ENCODE measurements at places on chromosomes 3 and 15. TPM values are rescaled to one million over a fixed set of nuclear protein-coding genes. Genes with fewer than 3 reads are reported as not detected.

DNA sequence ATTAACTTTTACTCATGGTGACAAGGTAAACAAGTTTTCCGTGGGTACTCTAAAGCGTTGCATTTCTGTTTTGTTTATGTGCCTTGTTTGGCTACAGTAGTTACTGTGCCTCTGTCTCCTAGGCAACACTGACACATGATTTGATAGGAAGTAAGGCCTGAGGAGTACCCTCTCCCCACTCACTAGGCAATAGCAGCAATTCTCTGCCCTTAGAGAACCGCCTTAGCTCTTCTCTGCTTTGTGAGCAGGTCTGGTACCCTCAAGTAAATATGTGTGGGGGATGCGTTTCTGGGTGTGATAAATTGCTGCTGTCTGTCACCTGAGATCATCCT, at the start of gene IL5RA:
Gene IL5RA, minus strand, starts transcription at position 76 of the 332 bp plus-strand sequence. CDS start 5,390 bp downstream, outside the sequence.
- no peaks in the 10 kb centered on the region for H3K4me1 ChIP-seq
- H3K27me3 ChIP-seq, result no peaks in the 10 kb centered on the region
- H3K27ac ChIP-seq, result no peak within 1 kb of the TSS
- no peaks in the 10 kb centered on the region for H3K36me3 ChIP-seq
- DNase-seq, result no peak

DUOXA2 gene
- not detected for total RNA-seq

CLSTN2 gene
- 0.05 TPM for total RNA-seq

GOLGA6L4 gene
- total RNA-seq, result 0.16 TPM

DNA sequence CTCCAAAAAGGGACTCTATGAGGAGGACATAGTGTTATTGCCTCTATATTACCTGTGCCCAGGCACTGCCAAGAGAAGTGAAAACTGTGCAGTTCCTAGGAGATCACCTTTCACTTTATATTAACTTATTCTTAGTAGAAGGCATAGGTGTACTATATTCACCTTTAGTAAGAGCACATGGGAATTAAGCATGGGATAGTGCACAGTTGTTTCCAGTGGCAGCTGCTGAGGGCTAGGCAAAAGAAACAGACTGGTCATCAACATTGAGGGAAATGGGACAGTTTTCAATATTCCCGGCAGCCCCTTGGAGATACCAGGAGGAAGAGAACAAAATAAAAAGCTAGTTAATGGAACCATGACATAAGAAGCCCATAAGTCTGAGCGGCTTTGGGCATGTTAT, 100.9 kb downstream of the PLCL2 start:
- no peak for DNase-seq
- no peaks in the 10 kb centered on the region for H3K4me1 ChIP-seq
- H3K27me3 ChIP-seq, result no peaks in the 10 kb centered on the region
- no peak overlapping the region for H3K27ac ChIP-seq

- H3K4me3 ChIP-seq, result no peak overlapping the region
- no peaks in the 10 kb centered on the region for H3K36me3 ChIP-seq
- H3K4me1 ChIP-seq, result no peaks in the 10 kb centered on the region
Observed at GRCh38 chr3:168330983-168331382, 235.3 kb upstream of the GOLIM4 start.

WNT5A gene
- total RNA-seq, result 18.8 TPM

GRCh38 chr3:107979538-107979937, 111.3 kb downstream of the CD47 start:
- no peaks in the 10 kb centered on the region for H3K4me1 ChIP-seq
- H3K27ac ChIP-seq, result no peak overlapping the region
- no peaks in the 10 kb centered on the region for H3K27me3 ChIP-seq

- H3K27me3 ChIP-seq, result no peaks in the 10 kb centered on the region
- DNase-seq, result no peak
- no peaks in the 10 kb centered on the region for H3K36me3 ChIP-seq
- H3K27ac ChIP-seq, result no peak overlapping the region
- peaks cover 4% of the 10 kb centered on the region for H3K4me1 ChIP-seq
Observed at GRCh38 chr3:157412323-157412855, 24.3 kb upstream of the PTX3 start.

MYNN gene
- total RNA-seq, result 14.8 TPM

DNA sequence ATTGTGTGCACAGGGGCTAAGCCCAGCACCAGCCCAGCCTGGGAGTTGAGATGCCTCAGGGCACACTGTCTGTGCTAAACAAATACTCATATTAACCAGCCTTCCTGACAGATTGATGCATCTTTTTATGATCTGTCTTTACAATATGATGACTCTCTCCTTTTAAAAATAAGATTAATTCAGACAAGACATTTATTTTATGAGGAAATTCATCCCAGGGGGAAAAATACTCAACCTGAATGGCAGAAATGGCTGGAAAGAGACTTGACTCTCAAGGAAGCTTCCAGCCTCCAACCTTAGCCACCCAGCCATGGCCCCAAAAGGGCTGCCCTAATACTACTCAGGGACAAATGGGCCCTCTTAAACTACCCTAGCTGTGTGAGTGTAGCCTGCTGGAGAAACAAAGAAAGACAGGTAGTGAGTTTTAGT, 46.9 kb downstream of the NOX5 start:
- H3K27ac ChIP-seq, result no peak overlapping the region
- H3K27me3 ChIP-seq, result no peaks in the 10 kb centered on the region
- H3K36me3 ChIP-seq, result no peaks in the 10 kb centered on the region
- peaks cover 5% of the 10 kb centered on the region for H3K4me1 ChIP-seq
- DNase-seq, result no peak
- H3K4me3 ChIP-seq, result no peak overlapping the region

DNA sequence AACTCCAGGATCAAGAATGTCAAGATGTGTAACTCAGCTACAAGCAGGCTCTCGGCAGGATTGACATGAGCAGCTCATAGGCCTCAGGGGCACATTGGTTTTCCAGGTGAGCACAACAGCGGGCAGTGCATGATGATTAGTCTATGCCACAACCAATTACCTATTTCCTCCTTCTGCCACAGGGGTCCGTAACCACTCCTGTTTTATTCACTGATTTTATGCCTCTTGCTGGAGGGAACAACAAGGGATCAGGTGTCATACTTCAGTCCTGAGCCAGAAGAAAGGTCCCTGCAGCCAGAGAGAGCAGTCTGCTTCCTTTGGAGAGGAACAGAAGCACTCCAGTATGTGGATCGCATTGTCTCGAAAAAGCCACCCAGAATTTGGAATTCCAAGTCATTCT, 35.1 kb upstream of the PTPRG start:
- H3K27me3 ChIP-seq, result no peaks in the 10 kb centered on the region
- H3K4me1 ChIP-seq, result no peaks in the 10 kb centered on the region
- DNase-seq, result no peak
- H3K4me3 ChIP-seq, result no peak overlapping the region
- no peak overlapping the region for H3K27ac ChIP-seq

DNA sequence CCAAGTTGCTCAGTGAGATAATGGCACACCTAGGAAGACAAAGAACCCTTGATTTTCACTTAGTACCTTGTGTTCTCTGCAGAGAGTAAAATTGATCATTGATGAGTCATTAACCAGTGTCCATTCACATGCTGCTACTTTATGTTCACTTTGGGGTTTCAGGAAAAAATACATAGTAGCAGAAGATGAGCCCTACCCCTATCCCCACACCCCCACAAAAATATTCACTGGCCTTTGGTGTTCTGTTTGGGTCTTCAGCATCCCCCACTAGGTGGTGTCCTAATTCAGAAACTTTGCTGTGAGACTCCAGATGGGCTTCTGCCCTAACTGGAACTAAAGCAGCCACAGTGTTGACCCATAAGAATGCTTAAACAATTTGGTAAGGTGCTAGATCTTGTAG, 178.8 kb downstream of the KLHL25 start:
- DNase-seq, result no peak
- H3K4me1 ChIP-seq, result peaks cover 28% of the 10 kb centered on the region
- H3K27ac ChIP-seq, result no peak overlapping the region
- no peaks in the 10 kb centered on the region for H3K27me3 ChIP-seq
- H3K36me3 ChIP-seq, result 0 out of 2 replicates have a peak, but pooled peaks cover 2% of the 10 kb centered on the region

GRCh38 chr3:39000008-39000450, 51.7 kb downstream of the SCN11A start:
- H3K36me3 ChIP-seq, result no peaks in the 10 kb centered on the region
- no peak for DNase-seq
- no peak overlapping the region for H3K4me3 ChIP-seq
- 0 out of 2 replicates have a peak, but pooled peaks cover 5% of the 10 kb centered on the region for H3K27me3 ChIP-seq
- no peaks in the 10 kb centered on the region for H3K4me1 ChIP-seq

- H3K4me3 ChIP-seq, result no peak overlapping the region
- no peak for DNase-seq
- H3K27ac ChIP-seq, result no peak overlapping the region
- no peaks in the 10 kb centered on the region for H3K27me3 ChIP-seq
Observed at GRCh38 chr3:108208831-108209230, 13.4 kb downstream of the IFT57 start.

HRG gene
- not detected for total RNA-seq

- H3K27me3 ChIP-seq, result no peaks in the 10 kb centered on the region
- no peak overlapping the region for H3K4me3 ChIP-seq
- DNase-seq, result no peak
Observed at GRCh38 chr15:45431511-45431910, 53.2 kb upstream of the GATM start.

DNA sequence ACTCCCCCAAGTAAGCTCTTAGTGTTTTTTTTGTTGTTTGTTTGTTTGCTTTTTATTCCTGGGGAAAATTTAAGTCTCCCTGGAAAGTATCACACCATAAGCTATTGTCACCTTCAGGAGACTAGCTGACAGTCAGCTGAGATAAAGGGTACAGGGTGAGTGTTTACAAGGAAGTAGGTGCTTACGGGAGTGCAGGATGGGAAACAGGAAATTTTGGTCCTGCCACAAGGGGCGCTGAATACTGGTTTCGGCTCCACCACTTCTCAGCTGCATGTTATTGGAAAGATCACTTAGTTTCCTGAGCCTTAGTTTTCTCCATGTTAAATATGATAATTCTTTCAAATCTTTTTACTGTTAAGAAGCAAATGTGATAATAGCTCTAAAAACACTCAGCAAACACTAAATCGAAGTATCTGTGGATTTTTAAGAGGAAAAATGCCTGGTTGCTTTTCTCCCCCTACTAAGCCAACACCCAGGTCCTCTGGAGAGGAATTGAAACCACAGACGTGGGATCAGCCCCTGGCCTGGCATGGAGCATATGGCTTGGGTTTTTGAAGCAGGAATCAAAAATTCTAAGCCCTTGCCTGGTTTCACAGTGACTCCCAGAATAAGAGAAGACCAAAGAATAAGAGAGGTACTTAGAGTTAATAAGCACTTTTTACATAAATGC, 90.7 kb downstream of the SCN11A start:
- no peaks in the 10 kb centered on the region for H3K36me3 ChIP-seq
- DNase-seq, result no peak
- no peak overlapping the region for H3K4me3 ChIP-seq
- no peak overlapping the region for H3K27ac ChIP-seq
- 0 out of 2 replicates have a peak, but pooled peaks cover 3% of the 10 kb centered on the region for H3K27me3 ChIP-seq

- no peak overlapping the region for H3K27ac ChIP-seq
- H3K4me1 ChIP-seq, result no peaks in the 10 kb centered on the region
- no peaks in the 10 kb centered on the region for H3K36me3 ChIP-seq
- no peak overlapping the region for H3K4me3 ChIP-seq
- H3K27me3 ChIP-seq, result peaks cover 13% of the 10 kb centered on the region
Observed at GRCh38 chr15:60576044-60576443, 97.1 kb upstream of the ICE2 start.

DNA sequence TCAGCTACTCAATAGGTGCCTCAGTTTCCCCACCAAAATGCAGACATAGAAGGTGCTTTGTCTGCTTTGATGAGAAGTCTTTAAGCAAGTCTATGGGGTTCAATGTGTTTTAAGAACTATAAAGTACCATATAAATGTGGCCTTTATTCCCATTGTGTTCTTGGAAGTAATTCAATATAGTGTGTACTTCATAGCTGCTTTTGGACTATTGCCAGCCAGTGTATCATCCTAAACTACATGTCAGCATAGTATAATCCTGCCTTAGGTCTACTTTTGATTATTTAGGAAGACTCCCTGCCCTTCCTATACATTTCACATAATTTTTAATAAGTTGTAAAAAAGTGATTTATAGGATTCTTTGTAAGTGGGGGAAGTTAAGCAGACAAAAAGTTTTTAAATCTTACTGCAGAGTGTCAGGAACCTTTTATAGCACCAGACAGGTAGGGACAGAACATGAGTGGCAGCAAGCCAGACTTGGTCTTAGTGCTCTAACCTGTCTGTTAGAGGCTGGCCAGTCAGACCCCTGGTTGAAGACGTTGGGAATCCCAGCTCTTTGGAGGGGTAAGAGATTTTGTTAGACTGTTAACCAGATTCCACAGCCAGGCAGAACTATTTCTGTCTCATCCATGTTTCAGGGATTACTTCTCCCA, 48.4 kb downstream of the MLH1 start:
- no peak overlapping the region for H3K4me3 ChIP-seq
- no peak for DNase-seq
- H3K27ac ChIP-seq, result no peak overlapping the region

DISP2 gene
- total RNA-seq, result 0.21 TPM

GRCh38 chr3:99248913-99249312, 347.4 kb upstream of the DCBLD2 start:
- no peaks in the 10 kb centered on the region for H3K36me3 ChIP-seq
- DNase-seq, result no peak
- no peak overlapping the region for H3K4me3 ChIP-seq
- no peaks in the 10 kb centered on the region for H3K27me3 ChIP-seq
- H3K27ac ChIP-seq, result no peak overlapping the region

GRCh38 chr3:171340434-171340833, 119.8 kb downstream of the TNIK start:
- DNase-seq, result no peak
- H3K27ac ChIP-seq, result no peak overlapping the region
- H3K4me3 ChIP-seq, result no peak overlapping the region
- H3K27me3 ChIP-seq, result no peaks in the 10 kb centered on the region

- H3K27me3 ChIP-seq, result no peaks in the 10 kb centered on the region
- no peak overlapping the region for H3K27ac ChIP-seq
Observed at GRCh38 chr15:69920221-69920620, 177.5 kb downstream of the TLE3 start.
